AG04449 (cell line): ENCODE measurements at places on chromosomes 6 and 20.
A peak's percentile ranks its signal among the peaks of the same experiment; 100 is the strongest.

DNA sequence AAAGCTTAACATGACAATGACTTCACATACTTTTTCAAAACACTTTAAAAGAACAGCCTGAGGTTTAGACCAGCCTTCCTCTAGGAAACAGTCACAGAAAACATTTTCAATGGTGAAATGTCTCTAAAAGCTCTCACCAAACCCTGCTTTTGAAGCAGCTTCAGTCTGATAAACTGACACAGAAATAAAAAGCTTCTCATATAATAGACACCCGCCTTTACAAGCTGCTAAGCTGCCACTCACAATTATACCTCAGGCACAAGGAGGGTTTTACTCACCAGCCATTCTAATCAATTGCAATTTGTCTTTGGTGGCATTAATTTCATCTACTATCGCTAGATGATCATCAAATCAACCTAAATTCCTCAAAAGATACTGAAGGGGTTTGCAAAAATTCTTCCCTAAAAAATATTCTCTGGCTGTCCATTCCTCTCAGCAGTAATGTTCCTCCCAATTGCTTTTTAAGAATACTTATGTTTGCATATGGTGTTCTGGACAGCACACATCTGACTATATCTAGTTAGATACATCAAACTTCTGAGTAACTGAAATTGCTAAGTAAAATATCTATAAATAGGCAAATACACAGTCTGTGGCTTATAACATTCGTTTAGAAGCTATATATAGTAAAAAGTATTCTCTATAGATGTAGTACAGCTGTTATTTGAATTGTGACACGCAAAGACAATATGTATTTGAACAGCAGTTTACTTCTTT lies 29.4 kb downstream of the KIF13A start:
- no peak for DNase-seq

- DNase-seq, result no peak
Observed at GRCh38 chr6:76057469-76057868, 15.0 kb downstream of the IMPG1 start.

DNA sequence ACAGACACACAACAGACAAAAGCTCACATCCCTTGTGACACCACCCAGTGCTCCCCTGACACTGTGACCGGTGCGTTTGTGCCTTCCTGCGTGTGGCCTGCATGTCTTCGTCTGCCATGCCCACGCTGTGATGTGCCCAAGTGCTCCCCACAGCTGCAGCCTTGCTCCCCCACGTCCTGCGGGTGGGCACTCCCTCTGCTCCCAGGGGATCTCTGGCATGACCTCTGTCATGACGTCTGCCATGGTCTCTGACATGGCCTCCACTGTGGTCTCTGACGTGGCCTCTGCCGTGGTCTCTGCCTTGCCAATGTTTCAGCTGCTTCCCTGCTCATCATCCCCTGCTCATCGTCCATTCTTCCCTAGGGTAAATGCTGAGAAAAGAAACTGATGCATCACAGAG lies 200.9 kb downstream of the DLL1 start:
- DNase-seq, result no peak

- no peak for DNase-seq
Observed at GRCh38 chr20:18077157-18077556, 19.4 kb upstream of the OVOL2 start.

GRCh38 chr20:9629831-9630230 lies 115.4 kb downstream of the LAMP5 start:
- no peak for DNase-seq

GRCh38 chr20:54017846-54018245 lies 52.5 kb downstream of the BCAS1 start:
- no peak for DNase-seq

- no peak for DNase-seq
Observed at GRCh38 chr6:129938249-129939020, 77.3 kb upstream of the TMEM244 start.

DNA sequence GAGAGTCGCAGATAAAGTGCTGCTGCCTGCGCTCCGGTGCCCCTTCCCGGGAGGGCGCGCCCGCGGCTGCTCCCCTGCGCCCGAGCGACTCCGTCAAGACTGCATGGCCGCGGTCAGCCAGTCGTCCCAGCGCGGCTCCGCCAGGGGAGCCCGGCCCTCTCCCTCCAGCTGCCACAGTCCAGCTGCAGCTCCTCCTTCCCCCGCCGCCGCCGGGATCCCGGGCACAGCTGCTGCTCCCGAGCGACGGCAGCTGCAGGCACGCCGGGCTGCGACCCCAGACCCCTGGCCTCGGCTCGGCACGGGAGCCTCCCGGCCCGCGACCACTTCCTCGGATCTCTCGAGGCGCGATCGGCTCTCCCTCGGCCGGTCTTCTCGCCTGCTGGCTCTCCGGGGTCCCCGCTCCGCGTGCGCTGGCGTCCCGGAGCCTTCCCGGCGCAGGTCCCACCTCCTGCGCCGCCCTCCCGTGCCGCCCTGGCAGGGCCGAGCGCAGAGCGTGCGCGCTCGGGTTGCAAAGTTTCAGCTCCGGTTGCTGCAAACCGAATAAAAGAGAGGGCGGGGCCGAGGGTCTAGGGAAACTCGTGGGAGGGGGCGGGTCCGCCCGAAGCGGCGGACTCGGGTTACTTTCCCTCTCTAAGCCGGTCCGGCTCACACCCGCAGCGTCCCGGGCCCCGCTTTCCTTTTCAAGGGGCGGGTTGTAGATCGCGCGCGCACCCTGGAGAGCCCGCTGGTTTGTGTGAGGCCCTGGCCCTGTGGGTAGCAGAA lies at the start of gene CNKSR3:
CNKSR3 (minus strand) TSS at position 542 of the 762 bp plus-strand sequence. CDS start 571 bp downstream, outside the sequence.
- DNase-seq, result peak; percentile 57

DNA sequence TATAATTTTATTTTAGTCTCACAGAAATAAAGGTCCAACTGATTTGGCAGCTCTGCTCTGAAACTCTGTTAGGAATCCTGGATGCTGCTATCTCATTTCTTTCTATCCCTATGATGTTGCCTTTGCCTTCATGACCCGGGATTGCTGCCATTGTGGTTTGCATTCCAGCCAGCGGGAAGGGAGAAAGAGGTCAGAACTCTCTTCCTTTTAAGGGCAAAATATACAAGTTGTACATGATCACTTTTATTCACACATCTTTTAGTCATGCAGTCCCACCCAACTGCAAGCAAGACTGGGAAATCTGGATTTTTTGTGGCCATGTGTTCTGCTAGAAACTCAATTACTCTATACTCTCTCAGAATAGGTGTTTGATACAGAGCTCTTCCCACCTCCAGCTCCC lies 263.1 kb upstream of the ZFP64 start:
- peak; percentile 77 for DNase-seq

- no peak for DNase-seq
Observed at GRCh38 chr6:11600251-11600650, 62.7 kb downstream of the TMEM170B start.

GRCh38 chr20:21399005-21399475 lies 1.7 kb upstream of the NKX2-4 start:
- no peak for DNase-seq

DNA sequence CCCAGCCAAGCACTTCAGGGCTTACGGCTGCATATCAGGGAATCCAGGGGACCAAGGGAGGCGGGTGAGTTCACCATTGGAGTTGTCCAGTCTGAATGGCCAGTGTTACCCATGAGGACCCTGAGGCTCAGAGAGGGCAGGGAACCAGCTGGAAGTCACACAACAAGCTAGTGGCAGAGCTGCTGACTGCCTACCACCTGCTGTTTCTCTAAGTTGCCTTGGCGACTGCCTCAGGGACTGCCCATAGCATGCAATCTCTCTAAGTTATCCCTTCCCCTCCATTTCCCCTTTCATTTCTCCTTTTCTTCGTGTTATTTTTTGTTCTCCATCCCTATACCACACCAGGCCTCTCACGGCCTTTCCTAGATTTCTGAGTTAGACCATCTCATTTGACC lies 71.8 kb upstream of the SIRPA start:
- no peak for DNase-seq
